Fibroblast of upper back skin (primary cell): ENCODE measurements at places on chromosomes 5 and 9.

GRCh38 chr9:130740218-130741023 lies 46.8 kb downstream of the EXOSC2 start:
- no peak for DNase-seq

DNA sequence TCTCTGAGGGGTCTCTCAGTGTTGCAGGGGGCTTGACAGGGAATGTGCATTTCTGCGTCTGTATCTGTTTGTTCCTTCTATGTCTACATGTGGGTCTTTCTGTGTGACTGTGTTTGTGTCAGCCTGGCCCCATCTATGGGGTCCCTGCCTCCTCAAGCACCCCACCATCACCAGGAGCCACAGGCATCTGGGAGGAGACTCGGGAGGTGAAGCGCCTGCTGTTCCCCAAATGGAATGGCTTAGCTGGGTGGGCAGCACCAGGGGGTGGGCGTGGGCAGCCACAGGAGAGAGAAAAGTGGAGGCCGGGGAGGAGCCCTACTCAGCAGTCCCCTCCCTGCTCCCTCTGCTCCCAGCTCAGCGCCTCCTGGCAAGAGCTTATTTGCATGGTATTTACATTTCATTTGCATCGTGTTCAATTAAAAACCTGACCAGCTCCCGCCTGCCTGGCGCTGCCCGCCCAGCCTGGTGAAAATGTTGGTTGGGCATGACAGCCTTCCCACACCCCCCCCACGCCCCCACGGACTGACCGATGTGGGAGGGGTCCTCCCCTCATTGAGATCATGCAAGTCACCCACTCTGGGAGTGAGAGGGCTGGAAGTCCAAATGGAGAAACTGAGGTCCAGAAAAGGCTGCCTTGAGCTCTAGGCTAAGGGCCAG lies 50.5 kb downstream of the CXXC5 start:
- DNase-seq: peak; percentile 93

- peak; percentile 85 for DNase-seq
Observed at GRCh38 chr9:134458207-134459108, 132.2 kb downstream of the RXRA start.

DNA sequence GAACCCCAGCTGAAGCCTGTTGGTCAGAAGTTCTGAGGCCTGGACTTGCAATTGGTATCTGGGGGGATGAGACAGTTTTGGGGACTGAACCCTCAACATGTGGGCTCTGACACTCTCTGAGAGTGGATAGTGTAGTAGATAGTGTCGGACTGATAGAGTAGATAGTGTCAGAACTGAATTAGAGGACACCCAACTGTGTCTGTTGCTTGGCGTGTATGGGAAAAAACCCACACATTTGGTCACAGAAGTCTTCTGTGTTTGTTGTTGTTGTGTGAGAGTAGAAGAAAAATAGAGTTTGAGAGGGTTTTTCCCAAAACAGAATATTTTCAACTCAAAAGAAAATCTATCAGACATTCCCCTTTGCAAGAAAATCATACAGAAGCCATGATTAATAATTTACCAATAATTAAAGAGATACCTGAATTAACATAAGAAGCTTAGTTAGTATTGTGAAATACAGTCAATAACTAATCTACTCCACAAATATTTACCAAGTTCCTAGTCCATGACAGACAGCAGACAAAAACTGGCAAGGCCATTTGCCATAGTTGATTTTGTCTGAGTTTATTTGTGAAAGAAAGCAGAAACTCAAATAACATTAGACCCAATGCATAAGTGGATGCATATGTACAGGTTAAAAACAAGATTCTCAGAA lies 170.9 kb downstream of the CTNND2 start:
- no peak for DNase-seq

DNA sequence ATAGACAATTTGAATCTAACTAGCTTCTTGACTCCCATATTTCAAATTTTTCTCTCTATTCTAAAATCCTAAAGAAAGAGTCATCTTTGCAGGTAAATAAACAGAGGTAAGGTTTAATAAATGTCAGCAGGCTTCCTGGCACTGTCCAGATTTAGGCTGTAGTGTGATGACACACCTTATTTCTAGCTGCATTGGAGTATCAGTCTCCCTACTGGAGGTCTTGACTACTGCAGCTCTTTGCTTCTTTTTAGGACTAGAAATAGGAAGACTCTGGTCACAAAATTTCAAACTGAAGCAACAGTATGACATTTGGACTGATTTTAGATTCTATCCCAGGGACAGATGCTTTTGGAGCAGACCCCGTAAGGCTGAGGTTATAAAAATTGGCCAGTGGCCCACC lies 40.7 kb upstream of the PPP3R2 start:
- no peak for DNase-seq

DNA sequence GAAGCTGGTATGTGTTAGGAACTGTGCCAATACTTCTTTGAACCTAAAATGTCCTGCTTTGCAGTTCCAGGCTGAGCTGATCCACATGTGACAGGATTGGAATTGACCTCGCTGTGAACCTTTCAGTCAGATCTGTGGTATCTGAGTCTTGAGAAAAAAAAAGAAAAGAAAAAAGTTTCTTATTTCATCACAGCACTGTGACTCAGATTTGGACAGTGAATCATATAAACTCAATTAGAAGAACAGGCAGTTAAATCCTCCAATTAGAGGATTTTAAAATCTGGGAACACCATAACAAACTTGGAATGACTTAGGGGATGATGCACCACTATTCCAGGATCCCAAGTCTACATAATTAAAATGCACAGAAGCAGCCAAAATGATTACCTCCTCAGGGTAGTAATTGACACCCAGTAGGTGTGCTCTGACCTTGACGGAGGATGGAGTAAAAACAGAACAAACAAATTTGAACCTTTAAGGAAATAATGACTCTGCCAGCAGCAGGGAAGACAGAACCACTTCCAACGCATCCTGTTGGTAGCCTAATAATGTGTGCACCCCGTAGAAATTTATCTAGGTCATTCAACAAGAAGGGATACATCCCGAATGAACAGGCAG lies 57.8 kb upstream of the RAI14 start:
- DNase-seq: peak; percentile 94

- DNase-seq: no peak
Observed at GRCh38 chr5:152456815-152457443, 51.9 kb upstream of the NMUR2 start.

- DNase-seq: no peak
Observed at GRCh38 chr9:18190671-18191374, 283.1 kb upstream of the ADAMTSL1 start.

- no peak for DNase-seq
Observed at GRCh38 chr5:2047341-2047927, 164.7 kb upstream of the IRX4 start.

DNA sequence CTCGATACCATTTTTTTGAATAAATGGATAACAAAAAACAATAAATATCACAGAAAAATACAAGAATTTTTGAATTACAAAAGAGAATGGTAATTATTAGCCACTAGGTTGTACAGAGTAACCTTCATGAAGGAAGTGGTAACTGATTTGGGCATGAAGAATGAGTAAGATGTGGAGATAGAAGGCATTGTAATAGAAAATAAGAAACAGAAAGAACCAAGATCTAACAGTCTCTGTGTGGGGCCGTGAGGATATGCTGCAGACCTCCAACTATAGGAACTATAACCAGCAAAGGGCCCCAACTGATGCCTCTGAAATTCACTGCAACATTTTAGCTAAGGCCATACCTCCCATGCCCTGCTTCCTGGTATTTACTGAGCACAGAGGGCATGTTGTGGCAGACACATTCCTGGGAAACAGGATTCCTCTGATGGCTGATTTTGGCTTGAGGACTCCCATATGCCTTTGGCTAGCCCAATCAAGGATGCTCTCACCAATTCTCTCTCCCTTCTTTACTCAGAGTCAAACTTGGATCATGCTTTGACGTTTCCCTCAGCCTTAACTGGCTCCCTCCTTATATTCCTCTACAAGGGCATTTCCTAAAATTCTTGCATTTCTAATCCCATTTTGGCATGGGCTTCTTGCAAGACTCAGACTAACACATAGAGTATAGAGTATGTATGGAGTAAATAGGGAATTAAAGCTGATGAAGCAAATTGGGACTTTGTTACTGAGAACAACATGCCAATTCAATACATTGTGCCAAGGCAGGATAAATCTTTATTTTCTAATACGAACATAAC lies 208.9 kb downstream of the PDE4D start:
- DNase-seq: no peak

GRCh38 chr5:5650242-5650641 lies 227.8 kb downstream of the ICE1 start:
- DNase-seq: no peak

GRCh38 chr5:151239237-151239861 lies 13.6 kb upstream of the GM2A start:
- peak; percentile 67 for DNase-seq

GRCh38 chr9:36008774-36009300 lies 27.9 kb upstream of the RECK start:
- peak; percentile 78 for DNase-seq

DNA sequence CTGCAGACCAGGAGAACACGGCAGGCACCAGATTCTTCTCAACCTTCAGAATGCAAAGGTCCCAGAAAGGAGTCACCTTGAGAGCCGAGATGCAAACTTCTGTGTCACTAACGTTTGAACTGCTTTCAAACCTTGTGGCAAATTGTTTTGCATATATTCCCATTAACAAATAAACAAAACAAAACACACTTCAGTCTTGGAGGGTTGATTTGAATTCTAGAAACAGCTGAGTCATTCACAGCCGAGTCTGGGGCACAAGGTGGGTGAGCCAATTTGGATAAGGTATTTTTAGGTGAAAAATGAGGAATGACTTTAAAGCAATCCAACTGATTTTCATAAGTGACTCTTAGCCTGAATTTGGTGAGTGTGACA lies 38.8 kb upstream of the ANKRD33B start:
- DNase-seq: no peak

- DNase-seq: no peak
Observed at GRCh38 chr5:141696431-141696830, 14.4 kb upstream of the ARAP3 start.

DNA sequence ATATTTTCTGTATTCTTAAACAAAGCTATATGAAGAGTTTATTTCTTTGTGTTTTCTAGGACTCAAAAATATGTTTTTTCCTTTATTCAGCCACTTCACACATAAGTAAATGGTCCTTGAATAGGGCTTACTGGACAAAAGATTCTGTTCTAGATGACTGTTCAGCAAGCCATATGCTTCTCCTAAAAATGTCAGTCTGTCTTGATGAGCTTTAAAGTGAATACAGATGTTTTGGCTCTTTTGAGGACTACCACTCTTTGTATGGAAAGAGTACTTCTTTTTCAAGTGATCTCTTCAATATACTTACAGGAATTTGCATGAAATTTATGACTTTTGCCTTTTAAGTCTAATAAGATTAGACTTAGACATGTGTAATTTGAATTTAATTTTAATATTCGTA lies 8.4 kb downstream of the NDUFS4 start:
- DNase-seq: peak; percentile 72

DNA sequence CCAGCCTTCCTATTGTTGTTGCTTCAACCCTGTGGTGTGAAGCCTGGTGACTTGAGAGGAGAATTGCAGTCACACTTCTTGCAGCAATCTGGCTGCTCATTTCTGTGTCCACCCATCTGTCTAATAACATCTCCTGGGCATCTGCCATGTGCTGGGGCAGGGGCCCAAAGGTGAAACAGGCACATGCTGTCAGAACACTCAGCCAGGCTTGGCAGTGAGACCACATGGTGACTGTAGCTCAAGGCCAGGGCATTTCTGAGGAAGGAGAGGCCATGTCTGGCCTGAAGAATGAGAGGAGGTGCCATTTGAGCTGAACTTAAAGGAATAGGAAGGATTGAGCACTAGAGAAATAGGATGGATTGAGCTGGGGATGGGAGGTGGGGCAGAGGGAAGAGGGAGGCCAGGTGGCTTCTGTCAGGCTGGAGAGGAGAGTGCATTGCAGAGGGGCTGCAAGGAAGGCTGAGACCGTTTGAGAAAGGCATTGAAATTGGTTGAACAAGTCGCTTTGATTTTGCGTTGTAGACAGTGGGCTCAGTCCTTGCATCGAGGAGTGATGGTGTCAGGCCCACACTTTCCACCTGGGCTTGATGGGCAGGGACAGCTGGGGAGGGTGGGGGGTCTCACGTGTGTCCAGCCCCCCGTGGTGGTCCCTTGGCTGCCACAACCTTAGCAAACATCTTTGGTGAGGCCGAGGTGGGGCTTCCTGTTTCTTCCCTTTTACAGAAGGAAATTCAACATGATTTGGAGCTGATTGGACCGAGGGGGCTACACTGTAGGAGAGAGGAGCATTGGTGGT lies 222.4 kb downstream of the CACNA1B start:
- DNase-seq: no peak

DNA sequence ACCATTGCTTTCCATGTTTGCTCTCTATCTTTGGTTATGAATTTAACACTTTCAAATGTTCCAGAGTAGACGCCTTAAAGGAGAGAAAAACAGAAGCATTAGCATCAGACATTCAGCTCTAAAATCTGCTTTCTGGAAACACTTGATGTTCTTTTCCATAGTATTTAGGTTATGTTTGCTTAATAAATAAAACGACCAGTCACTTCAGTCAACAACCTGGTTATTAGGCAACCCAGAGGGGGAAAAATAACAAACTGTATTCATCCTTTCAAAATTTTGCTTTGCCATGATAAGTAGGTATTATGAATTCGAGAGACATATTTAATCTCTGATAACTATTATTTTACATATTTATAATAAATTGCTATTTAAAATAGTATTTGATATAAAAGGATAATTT lies 1044.7 kb downstream of the CDH9 start:
- no peak for DNase-seq

- DNase-seq: no peak
Observed at GRCh38 chr9:27248702-27249101, 48.2 kb downstream of the EQTN start.

DNA sequence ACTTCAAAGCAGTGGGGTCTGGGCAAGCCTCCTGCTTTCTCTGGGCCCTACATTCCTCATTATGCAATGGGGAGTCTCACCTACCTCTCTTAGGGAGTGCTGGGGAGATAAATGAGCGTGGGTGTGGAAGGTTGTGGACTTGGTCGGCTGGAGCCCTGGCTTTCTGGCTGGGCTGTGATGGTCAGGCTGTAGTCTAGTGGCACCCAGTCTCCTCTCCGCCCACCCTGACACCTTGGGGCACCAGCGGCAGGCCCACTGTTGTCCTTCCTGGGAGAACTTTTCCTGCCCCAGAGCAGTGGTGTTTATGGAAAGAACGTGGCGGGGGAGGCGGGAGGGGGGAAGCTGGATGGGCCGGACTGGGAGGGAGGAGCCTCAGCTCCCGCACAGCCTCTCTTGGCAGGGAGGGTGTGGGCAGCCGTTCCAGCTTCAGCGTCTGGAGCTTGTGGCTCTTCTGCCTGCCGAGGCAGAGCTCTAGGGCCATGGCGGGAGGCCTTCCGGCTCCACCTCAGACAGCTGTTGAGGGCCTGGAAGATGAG lies 4.1 kb downstream of the PTGS1 start:
- peak; percentile 53 for DNase-seq

GRCh38 chr9:85716031-85716877 lies 25.5 kb downstream of the AGTPBP1 start:
- no peak for DNase-seq

GRCh38 chr5:74503-75109 lies 17.4 kb upstream of the PLEKHG4B start:
- no peak for DNase-seq

- peak; percentile 18 for DNase-seq
Observed at GRCh38 chr5:91382530-91383026, 539 bp downstream of the ARRDC3 start.

GRCh38 chr5:137894586-137894985 lies 5.3 kb downstream of the PKD2L2 start:
- no peak for DNase-seq
